ENCODE measurements at places on chromosomes 3 and 15.

GRCh38 chr15:60074181-60074885 is 70.2 kb downstream of the FOXB1 start:
- DNase-seq, result no peak

- DNase-seq, result no peak
These were observed 22.6 kb downstream of the RYK start for GRCh38 chr3:134228035-134228434.

DNA sequence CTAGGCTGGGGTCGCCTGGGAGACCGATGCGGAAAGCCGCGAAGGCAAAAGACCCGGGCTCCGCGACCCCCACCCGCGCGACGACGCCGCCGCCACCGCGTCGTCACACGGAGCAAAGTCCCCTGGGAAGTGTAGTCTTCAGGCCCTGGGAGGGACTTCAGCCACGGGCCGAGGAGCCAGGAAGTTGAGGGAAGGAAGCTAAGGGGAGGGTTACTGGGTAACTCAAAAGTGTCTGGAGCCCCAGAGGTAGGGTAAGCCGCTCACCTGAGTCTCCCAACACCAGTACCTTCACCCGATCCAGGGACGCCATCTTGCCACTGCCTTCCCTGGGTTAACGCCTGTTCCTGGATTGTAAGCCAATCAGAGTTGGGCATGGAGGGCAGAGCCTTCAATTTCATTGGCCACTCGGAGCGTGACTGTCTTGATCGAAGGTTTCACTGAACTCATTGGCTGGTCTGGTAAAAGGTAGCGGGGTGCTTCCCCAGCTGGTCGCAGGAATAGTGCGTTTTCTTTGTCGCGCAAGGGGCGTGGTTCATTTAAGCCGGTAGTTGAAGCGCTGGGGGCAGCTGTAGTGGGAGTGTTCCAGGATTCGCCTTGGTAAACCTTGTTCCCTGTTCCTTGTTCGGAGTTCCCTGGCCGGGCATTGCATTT is at the start of the genes GTF2E1 and RABL3:
GTF2E1 (plus strand) TSS at position 547 of the 651 bp plus-strand sequence. CDS start 7,809 bp downstream, outside the sequence.
RABL3 (minus strand) TSS at position 319 of the 651 bp plus-strand sequence; CDS start at position 310, 9 bp downstream.
- DNase-seq, result peak; percentile 96

DNA sequence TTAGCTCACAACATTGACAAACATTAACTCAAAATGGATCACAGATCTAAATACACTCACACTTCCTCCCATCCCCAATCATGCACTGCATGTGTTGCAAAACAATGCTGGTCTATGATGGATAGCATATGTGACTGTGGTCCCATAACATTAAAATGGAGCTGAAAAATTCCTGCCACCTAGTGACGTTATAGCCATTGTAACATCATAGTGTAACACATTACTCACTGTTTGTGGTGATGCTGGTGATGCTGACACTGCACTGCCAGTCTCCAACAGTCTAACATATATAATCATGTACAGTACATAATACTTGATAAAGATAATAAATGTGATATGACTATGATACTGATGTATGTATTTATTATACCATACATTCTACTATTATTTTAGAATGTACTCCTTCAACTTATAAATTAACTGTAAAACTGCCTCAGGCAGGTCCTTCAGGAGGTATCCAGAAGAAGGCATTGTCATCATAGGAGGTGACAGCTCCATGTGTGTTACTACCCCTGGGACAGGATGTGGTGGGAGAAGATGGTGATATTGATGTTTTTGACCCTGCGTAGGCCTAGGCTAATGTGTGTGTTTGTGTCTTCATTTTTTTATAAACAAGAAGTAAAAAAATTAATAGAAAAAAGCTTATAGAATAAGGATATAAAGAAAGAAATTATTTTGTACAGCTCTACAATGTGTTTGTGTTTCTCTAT is 41.3 kb downstream of the TXNRD3 start:
- DNase-seq, result no peak

GRCh38 chr3:45337839-45338470 is 50.4 kb upstream of the LARS2 start:
- no peak for DNase-seq

DNA sequence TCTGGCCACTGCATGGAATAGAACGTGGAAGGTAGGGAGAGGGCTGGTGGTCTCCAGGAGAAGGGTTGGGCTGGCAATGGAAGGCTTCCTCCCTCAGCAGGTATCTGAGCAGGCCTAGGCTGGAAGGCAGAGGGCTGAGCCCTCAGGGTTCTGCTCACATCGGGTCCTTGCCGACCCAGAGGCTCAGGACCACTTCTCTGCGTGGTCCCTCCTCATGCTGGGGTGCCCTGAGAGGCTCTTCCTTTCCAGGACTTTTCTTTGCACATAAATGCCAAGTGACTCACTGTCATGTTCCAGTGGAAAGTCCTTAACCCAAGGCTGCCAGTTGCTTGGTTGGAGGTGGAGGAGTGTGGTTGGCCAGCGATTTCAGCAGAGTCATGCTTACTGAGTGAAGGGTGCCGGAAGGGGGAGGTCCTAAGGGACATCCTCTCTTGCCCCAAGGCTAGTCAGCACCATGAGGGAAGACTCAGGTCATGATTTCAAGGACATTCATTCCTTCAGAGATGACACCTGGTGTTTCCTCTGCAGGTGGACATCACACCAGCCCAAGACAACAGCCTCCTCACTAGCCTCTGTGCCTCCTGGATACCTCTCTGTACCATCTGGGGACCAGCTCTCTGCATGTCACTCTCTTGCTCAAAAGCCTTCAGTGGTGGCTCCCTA is 8.2 kb downstream of the SLC6A6 start:
- DNase-seq, result no peak

GRCh38 chr15:27123808-27124207 is 152.8 kb downstream of the GABRG3 start:
- no peak for DNase-seq

DNA sequence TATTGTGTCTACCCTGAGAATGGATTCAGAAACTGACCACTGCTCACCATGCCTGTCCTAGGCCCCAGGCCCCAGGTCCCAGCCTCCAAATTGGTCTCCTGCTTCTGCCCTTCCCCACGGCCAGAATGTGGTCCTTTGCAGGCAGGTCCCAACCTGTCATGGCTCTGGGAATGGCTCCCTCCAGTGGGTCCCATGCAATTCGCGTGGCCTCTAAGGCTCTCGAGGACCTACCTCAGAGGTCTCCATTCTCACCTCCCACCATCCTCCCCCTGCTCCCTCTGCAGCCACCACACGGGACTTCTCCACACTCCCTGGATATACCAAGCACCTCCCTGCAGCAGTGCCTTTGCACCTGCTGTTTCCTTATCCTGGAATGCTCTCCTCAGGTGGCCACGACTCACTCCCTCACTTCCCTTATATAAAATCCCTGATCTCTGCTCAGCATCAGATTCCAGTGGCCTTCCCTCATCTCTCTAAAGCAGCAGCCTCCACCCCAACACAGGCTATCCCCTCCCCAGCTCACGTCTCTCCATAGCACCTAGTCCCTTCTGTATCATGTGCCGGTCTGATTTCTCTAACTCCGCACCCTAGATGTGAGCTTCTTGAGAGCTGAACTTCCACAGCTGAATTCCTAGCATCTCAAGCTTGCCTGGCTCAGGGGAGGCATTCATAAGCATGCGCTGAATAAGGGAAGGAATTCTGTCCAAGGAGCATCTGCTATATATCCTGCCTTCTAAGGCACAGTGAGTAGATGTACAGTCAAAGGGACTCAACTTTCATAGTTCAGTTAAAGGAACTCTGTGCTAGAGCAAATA is 56.9 kb downstream of the ARRDC4 start:
- no peak for DNase-seq

GRCh38 chr3:139653582-139653981 is 24.2 kb downstream of the NMNAT3 start:
- no peak for DNase-seq

Data from naive B cell (primary cell).